Stimulated activated CD8-positive, alpha-beta memory T cell treated with anti-CD3 and anti-CD28 coated beads, Interleukin-15, amount 100 ng/mL, for 4 hours (primary cell): ENCODE measurements at places on chromosomes 3 and 15.

- no peak for DNase-seq
Observed at GRCh38 chr3:187185759-187186158, 11.5 kb upstream of the RTP1 start.

- no peak for DNase-seq
Observed at GRCh38 chr3:71689291-71689690, 35.9 kb downstream of the EIF4E3 start.

- no peak for DNase-seq
Observed at GRCh38 chr3:130582457-130583153, 65.6 kb downstream of the COL6A6 start.

GRCh38 chr15:85759376-85759775 lies 35.3 kb downstream of the KLHL25 start:
- no peak for DNase-seq

DNA sequence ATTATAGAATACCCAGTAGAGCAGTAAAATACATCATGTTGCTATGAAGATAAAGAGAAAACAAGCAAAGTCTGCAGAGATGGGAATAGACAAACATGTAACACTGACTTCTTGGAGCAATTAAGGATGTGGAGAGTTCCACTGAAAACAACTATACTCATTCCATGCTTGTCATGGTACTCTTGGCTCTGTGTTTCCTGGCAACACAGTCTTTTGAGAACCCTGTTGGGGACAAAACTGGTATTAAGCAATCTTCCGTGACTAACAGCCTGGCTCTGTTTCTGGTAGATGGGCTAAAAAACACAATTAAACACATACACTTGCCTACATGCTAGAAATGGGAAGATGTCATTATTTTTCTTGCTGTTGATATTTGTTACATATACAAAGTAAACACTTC lies 1212.3 kb upstream of the GBE1 start:
- no peak for DNase-seq

GRCh38 chr3:84904816-84905555 lies 53.8 kb upstream of the CADM2 start:
- DNase-seq: no peak

DNA sequence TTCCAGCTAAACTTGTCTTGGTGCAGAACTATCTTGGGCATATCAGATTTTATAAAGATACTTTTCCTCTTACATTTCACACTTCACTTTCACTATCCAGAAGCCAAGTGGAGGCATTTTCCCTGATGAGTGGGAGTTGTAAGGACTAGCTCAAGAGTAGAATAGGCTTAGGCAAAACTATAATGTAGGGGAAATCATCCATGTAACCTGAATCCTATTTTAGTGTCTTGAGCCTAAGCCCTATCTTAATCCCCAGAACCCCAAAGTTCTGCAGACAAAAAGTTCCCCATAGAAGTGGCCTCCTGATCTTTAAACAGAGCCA lies 42.2 kb upstream of the CD47 start:
- no peak for DNase-seq

GRCh38 chr15:67824976-67825880 lies at the start of gene SKOR1:
SKOR1 (plus strand) TSS chr15:67825509; CDS start chr15:67825603, 94 bp downstream.
- DNase-seq: no peak

DNA sequence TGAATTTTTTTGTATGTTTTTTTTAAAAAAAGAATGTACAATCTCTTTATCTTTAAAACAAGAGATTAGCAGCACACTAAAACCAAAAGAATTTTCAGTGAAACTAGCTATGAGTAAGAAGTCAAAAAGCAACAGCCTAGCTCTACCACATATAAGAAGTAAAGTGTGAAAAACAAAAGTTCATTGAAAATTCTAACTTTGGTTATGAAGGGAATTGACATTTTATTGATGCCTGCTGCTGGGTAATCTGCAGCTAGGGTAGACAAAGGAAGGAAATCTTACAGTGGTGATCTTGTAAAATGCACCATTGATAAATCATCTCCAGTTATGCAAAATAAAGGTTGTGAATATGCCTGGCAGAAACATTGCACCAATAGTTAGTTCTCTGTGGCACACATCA lies 37.8 kb upstream of the FOXB1 start:
- no peak for DNase-seq

DNA sequence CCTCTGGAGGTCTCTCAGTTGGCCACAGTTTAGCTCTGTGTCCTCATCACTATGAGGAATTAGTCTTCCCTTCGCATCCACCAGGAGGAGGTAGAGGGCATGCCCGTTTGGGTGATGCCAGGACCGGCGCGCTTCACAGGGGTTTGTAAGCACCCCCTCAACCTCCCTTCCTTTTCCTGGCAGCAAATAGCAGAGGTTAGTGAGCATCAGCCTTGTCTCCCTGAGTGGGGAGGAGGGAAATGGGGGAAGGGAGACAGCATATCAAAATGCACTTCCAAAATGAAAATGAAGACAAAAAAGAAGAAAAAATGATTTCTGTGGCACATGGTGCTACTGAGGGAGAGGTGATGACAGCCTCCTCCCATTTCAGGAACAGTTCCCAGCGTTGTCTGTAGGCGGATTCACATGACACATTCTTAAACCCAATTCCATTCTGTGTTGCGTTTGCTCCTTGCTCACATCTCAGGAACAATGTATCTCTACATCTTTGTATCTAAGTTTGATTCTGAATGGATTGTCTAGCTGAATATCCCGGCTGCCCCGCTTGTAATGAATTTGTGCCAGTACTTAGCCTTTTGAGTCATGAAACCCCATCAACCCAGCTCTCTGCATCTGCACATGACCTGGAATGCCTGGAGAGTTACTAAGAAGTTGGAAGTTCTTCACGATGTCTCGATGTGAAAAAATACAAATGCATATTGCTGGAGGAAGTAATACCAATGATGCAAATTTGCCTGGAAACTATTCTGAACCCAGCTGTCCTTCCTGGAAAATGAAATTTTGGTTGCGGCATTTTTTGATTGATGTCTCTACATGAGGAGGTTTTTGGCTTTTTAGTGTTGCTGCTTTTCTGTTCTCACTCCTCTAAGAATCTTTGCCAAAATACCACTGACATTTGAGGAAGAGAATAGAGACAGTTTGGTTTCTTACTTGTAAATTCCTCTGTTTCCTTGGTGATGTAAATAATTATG lies 45.2 kb downstream of the TYRO3 start:
- DNase-seq: no peak

DNA sequence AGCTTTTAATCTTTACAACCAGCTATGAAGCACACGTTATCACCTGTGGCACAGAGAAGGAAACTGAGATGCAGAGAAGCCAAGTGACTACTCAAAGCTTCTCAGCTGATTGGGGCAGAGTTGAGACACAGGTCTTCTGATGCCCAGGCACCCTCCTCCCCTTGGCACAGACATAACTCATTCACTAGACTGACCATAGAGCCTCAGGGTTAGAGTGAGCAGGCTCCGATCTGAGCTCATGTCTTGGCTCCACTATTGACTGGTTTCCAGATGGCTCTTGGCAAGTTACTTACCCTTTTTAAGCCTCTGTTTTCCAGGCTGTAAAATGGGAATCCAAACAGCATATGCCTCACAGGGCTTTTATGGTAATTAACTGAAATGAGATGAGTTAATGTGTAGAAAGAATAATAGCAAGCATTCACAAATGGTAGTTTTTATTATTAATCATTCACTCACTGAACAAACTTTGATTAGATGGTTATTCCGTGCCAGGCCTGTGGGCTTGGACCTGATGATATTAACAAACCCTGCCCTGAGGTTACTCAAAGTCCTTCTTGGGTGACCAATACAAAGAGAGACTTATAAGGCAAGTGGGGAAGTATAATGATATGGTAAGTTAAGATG lies 184.3 kb downstream of the ANXA2 start:
- no peak for DNase-seq

DNA sequence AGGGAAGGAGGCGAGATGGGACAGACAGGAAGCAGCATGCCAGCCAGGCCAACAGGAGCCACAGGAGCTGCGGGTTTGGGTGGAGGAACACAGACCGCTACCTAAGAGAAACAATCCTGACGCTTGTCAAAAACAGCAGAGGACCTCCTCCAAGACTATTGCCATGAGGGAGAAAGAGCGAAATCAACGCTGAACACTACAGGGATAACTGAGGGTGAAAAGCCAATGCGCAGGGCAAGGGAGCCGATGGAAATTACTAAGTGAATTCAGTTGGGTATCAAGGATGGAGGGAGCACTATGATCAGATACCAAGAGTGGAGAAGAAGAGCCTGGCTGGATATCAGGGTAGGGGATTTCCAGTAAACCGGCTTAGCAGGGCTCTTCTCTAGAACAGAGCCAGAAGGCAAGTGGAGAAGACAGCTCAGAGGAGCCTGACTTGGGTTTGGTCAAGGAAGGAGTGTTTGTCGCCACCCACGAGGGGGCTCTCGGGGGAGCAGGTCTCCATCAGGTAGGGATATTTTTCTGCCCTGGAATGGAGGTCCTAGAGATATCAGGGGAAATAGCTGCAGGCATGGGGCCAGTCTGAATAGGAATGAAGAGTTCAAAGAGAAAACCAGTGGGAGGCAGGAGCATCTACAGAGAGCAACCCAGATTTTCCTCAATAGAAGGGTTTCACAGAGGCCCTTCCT lies 48.4 kb downstream of the SLC41A3 start:
- DNase-seq: no peak

- no peak for DNase-seq
Observed at GRCh38 chr3:56985878-56986277, 74.6 kb upstream of the SPATA12 start.

DNA sequence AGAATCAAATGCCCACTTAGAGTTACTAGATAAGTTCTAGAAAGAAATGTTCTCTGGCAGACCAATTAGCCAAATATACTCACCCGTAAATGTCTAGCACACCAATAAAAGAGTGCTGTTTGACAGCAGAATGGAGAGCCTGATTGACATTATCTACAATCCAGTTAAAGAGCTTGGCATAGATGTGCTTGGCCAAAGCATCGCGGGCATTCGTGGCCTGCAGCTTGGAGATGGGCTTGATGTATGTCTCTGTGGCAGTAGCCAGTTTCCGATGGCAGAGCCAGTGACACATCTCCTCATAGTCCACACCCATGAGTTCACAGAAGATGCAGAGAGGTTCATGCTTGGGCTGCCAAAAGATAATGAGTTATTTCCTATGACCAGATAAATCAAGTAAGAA lies 101.5 kb upstream of the MYO5C start:
- DNase-seq: no peak

DNA sequence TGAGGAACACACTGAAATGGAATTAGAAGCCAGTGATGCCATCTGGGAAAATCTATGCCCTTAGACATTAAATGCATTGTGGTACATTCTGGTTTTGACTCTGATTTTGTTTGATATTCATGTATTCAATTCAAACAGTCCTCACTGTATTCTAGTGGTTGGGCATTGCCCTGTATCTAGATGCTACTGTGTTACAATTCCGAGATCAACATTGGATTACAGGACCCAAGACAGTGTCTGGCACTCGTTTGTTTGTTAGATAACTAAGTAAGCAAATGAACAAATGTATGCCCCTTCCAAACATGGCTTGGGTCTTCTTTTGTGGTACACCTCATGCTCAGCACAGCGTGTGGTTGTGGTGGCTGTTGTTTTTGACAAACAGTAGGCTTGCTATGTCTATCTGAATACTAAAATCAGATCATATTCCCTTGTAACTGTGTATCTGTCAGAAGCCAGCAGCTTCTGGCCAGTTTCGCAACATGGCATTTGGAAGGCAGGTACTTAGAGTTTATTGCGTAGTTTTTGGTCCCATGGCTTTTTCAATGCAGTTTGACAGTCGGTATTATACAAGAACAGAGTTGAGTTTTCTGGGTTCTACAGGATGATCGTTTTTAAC lies 5.7 kb downstream of the FILIP1L start:
- DNase-seq: no peak

- DNase-seq: no peak
Observed at GRCh38 chr15:38474155-38474757, 20.3 kb downstream of the FAM98B start.

- no peak for DNase-seq
Observed at GRCh38 chr3:44419923-44420650, 57.4 kb downstream of the ZNF445 start.

DNA sequence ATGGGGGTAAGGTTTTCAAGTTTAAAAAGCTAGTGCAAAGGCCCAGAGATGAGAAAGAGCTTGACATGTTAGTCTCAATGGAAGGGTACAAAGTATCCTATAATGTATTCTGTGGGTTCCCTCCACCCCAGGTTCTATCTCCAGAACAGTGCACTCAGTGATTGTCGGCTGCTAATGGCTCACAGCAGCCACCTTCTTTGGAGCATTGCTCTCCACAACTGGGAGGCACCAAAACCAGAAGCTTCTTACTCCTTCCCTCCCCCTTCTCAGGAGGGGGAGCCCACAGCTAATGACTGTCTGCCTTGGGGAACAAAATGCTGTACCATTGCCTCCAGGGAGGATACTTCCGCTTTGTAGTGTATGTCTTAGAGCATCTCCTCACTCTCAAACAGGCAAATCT lies 439.4 kb upstream of the RBMS3 start:
- no peak for DNase-seq

- DNase-seq: no peak
Observed at GRCh38 chr3:11455956-11456355, 183.8 kb downstream of the ATG7 start.

GRCh38 chr3:12918231-12918630 lies 76.9 kb upstream of the RPL32 start:
- no peak for DNase-seq
